ENCODE measurements at places on chromosomes 2 and 18.

- peak; percentile 39 for DNase-seq
Observed at GRCh38 chr18:59918320-59918755, 18.5 kb downstream of the PMAIP1 start.

DNA sequence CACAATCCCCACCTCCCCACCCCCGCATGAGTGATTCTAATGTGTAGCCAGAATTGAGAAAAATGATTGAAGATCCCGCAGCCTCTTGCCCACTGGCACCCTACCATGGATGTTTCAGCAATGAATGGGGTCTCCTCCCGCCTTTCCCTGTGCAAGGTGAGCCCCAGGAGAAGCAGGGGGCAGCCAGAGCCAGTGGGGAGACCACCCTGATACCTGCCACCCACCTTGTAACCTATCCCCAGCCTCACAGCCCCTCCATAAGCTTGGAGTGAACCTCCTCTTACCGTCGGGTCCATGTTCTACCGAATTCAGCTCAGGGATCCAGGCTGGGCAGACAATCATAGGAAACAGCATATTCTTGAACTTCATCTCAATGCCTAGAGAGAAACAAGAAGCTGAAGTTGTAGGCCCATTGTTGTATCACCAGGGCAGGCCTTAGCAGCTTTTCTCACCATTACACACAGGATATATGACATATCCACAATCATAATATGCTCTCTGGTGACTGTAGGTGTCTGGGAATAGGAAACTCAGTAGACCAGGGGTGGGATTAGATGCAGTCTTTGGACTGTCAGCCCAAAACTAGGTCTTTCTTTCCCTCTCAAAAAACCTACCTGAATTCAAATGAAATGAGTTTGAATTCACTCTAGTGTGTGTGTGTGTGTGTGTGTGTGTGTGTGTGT is 30.9 kb downstream of the XDH start:
- DNase-seq = no peak

DNA sequence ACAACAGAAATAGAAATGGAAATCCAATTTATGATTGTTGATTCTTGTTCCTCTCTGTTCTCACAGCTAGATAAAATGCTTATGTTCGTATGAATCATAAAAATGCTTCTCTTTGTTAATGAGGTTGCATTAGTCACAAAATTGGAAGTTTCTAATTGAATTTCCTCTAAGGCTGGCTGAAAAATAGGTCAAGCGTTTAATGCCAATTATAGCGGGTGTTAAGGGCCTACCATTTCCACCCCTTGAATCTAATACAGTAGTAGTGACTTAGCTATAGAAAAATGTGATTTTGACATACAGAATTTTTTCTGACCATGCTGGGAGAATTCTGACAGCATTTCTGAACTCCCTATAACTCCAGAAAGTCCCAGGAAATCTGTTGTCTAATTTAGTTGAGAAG is 107.1 kb downstream of the TTN start:
- no peak for DNase-seq

DNA sequence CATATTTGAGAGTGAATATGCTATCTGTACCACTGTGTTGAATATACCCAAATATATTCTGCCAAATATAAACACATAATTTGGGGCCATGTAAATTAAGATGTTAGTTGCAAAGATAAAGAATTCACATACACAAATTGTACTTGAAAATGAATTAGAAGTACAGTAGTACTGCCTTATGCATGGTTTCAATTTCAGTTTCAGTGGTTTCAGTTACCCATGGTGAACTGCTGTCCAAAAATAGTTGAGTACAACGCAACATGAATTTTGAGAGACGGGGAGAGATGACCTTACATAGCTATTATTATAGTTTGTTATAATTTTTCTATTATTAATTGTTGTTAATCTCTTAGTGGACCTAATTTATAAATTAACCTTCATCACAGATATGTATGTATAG is 1313.0 kb upstream of the FAM98A start:
- no peak for DNase-seq

- DNase-seq = no peak
Observed at GRCh38 chr18:47560723-47561715, 309.6 kb upstream of the SKOR2 start.

GRCh38 chr2:151381266-151381665 is 23.9 kb downstream of the TNFAIP6 start:
- no peak for DNase-seq

DNA sequence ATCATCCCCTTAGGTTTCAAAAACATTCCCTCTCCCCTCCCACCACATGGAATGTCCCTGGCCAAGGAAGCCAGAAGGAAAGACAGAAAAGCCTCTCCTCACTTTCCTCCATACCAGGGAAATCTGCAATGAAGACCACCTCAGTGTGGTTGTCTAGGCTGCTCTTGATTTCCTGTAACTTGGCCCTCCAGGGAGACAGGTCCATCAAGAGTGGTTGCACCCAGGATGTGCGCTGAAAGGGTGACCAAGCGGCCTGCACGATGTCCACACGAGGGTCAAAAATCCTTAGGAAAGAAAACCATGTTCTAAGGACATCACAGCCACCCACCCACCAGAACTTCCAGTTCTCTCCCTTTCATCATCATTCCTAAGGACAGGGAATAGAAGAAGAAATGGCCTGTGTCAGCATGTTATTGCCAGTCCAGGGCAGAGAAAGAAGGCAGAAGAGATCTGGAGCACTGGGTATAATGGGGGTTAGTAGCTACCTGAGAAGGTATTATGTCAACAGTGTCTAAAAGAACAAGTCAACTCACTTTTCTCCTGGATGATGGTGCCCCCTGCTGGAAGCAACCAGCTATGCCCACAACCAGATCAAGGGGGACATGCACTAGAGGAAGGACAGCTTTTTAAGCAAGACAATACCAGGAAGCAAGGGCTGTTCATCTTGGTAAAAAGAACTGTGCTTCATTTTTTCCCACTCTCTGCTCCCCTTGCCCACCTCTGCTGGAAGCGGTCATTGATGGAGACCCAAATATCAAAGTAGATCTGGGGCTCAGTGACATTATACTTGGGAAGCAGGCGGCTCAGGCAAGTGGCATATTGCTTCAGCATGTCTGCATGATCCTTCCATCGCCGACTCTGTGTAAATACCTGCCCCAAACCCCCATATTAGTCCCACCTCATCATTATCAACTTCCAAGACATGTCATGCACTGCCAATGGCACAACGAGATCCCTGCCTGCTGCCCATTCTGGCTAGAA is 9.3 kb downstream of the GGCX start:
- peak; percentile 87 for DNase-seq

DNA sequence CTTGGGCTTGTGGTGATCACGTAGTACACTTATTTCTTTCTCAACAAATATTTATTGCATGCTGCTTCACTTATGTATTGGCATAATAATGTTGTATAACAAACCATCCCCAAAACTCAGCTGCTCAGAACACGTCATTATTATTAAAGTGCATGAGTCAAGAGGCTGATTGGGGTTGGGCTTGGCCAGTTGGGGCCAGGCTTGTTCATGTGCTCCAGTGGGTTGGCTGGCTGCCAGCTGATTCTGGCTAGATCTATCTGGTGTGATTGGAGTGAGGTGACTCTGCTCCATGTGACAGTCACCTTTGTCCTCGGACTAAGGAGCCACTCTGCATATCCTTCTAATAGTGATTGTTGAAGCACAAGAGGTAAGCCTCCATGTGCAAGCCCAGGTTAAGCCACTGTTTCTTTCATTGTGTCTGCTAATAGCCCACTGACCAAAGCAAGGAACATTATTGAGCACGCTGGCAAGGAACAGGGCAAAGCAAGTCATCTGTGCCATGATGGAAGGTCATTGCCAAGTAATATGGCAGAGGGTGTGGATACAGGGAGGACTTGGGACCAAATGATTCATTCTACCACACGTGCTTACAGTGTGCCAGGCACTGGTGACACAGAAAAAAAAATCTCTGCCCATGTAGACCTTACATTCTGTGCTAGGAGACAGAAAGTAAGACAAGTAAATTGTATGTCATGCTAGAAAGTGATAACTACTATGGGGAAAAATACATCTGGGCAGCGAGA is 63.3 kb upstream of the TMEM182 start:
- DNase-seq = no peak

DNA sequence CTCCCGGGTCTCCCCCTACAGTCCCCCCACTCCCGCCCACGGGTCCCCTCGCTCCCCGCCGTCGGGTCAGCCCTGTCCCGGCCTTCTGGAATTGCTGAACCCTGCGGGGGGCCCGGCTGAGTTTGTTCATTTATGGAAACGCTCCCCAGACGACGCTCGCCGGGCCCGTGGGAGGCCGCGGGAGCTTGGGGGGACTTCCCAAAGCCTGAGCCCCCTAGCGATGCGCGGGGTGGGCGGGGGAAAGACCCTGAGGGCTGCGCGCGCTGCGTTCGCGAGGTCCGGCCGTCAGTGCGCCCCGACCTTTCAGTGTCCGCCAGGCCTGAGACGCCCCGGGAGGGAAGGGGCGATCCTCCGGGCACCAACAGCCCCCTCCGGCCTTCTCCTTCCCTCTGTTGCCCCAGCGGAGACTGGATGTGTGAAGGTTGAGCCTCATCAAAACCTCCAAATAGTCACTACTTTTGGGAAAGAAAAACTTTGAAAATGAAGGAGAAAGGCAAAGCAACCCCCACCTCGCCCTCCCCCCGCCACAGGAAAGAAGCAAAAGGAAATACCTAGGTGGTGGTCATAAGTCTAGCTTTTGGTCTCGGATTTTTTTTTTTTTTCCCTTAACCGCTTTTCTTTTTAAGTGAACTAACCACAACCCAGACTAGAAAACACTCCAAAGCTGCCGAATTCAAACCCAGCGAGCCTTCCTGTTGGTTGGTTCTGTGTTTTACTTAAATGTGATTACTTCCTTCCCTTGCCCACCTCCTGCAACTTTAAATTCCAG is 509 bp upstream of the CYS1 start:
- no peak for DNase-seq

DNA sequence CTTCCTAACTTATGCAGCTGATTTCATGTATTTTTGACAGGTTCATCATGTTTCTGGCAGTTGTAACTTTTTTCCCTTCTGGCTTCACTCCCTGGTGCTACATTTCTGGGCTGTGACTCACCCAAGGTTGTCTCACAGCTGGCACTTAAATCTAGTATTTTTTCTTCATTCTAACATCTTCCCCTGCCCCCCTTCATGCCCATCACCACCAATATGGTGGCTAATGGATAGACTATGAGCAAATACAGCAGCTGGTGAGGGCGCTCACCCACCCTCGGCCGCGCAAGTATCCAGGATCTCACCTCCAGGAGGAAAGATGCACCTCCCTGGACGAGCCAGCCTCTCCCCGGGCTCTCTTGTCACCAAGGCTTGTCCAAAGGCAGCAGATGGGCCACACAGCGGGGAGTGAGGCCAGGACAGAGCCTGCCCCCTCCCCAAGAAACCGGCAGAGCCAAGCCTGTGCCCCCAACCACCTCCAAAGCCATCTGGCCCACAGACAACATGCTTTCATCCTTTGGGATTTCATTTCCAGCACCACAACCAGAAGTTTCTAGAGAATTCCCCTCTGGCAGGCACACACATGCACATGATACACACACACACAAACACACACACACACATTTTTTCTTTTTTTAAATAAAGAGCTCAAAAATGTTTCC is 39.1 kb downstream of the ATOH8 start:
- DNase-seq = no peak

DNA sequence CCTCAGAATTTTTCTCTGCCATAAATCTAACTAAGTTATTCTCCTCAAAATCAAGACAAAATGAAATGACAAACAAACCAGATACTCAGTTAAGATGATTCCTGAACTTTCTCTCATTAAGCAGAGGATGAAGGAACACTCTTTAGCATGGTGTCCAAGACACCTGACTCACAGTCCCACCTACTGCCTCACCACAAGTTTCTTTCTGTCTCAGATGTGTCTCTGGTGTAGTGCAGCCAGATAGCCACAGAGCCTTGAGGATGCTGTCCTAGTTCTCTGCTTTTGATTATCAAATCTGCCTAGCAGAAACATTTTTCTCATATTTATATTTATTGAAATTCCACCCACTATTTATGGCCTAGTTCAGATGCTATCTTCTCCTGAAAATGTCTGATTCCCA is 103.6 kb upstream of the TMEM200C start:
- DNase-seq = no peak

- DNase-seq = no peak
Observed at GRCh38 chr2:138219961-138220360, 255.7 kb downstream of the HNMT start.

DNA sequence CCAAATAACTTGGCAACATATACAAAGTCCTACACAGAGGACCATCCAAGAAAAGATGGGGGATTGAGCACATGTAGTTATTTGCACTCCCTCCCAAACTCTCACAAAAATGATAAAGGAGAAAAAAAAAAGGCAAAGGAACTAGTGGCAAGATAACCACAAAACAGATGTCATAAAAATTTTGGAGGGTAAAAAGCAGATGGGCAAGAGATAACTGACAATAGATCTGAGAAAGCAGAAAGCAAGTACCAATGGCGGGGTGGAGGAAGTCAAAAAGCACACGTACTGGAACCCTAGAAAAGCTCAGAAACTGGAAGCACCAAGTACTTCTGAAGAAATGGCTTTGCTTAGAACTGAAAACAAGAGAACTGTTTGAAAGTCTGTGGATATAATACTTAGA is 82.0 kb downstream of the WDPCP start:
- DNase-seq = no peak

GRCh38 chr2:35819033-35819432 is 536.5 kb upstream of the CRIM1 start:
- DNase-seq = no peak

- no peak for DNase-seq
Observed at GRCh38 chr2:208037564-208038487, 12.5 kb upstream of the PLEKHM3 start.

- no peak for DNase-seq
Observed at GRCh38 chr2:64134813-64135212, 9.4 kb downstream of the PELI1 start.

DNA sequence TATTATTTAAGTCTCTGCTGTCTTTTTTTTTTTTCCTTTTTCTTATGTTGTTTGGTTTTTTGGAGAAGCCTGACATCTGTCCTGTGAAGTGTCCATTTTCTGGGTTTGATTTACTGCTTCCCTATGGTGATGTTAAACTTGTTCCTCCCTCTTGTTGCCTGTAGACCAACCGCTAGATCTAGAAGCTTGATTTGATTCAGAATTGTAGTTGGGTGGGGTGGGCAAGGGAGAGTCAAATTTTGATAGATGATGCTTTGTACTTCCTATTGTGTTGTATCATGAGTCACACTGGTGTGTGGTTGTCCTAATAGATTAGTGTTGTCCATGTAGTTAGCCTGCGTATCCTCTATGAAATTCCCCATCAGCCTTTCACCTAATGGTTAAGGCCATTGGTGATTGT is 35.4 kb downstream of the CAB39 start:
- DNase-seq = no peak

DNA sequence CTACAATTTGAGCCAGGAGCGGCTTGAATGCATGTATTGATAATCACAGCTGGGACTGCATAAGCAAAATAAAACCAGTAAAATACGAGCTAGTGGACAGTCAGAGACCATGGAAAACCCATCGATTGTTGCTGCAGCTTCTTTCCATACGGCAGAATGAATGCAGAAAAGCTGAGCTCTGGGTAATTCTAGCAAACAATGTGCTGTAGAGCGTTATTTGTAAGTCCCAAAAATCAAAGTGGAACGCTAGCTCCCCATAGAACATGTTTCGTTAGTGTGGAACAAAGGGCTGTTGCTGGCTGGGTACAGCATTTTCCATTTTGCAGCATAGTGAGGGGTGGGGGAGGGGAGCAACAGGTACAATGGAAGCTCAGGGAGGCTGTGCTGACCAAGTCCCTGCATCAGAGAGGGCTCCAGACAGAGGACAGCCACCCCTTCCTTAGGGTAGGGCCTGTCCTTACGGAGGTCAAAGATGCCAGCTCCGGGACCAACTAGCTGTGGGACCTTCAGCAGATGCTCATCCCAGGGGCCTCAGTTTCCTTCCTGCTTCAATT is 74.1 kb downstream of the BOD1L2 start:
- no peak for DNase-seq
